SK-MEL-5 (cell line): ENCODE measurements at places on chromosomes 2 and 18.
A peak's percentile ranks its signal among the peaks of the same experiment; 100 is the strongest.

DNA sequence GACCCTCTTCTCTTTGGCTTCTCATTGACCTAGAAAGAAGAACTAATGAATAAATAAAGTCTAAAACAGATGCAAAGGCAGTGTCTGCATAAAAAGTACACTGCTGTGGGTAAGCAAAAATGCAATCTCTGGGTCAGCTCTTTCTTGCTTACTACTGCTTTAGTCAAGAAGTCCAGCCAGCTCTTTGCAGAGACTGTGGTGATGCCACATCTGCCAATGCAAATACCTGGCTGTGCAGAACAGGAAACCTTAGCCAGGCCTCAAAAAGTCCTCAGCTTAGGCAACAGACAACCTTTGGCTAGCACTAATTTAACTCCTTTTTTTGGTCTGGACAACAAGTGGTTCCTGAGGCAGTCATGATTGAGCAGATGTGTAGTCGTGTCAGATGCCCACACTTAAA is 73.6 kb upstream of the RND3 start:
- no peak for DNase-seq

DNA sequence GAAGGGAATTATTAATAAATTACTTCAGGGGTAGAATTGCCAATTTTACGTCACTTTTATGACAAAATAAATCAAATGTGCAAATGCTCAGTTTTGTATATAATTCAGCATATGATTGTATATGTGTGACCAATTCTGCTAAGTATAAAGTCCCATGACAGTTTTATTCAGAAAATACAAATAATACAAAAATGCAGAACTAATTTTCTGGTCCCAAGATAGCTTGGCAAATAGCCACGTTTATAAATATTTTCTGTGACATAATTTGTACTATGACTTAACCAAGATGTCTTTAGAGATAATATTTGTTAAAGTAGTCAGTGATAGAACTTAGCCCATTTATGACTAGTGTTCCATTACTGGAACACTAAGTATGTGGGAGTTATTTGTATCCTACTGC is 24.2 kb upstream of the CAB39 start:
- DNase-seq = no peak

GRCh38 chr2:28635191-28635611 is 116.4 kb upstream of the PPP1CB start:
- no peak for DNase-seq

DNA sequence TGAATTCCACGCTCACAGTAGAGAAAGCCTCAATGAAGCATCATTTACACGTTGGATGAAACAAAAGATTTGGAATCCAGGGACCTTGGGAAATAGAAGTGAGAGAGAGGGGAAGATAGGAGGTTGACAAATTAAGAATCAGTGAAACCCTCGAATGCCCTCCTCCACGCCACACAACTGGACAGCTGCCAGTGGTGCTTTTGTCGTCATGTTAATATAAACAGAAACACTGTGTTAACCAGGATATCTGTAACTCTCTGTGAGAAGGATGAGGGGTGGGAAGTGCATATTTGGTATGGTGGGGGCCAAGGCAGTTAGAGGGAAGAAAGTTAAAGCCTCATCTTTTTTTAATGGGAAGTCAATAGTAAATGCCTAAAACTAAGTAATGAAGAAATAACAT is 108.7 kb downstream of the GFPT1 start:
- no peak for DNase-seq

DNA sequence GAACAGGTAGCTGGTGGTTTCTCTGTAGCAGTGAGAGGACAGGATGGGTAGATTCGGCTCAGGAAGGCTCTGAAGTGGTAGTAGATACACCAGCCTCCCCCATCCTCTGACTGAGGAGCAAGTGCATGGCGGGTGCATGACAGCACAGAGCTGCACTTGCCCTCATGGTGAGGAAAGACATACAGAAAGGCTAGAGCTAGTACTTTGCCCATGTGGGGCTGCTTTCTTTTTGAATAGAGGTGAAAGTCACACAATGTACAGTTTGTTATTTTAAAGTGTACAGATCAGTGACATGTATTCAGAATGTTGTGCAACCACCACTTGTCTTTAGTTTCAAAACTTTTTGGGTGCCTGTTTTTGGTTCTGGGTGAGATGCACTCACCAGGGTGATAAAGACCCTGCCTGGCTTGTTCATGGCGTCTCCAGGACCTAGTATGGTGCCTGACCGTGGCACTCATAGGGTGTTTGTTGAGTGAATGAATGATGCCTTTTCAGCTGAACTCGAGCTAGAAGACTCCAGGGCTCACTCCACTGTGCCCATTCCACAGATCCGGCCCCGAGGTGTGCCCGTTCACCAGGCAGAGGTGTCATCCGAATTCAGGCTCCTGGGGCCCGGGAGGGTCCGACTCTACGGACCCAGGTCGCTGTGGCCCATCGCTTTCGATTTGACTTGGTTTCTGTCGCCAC is 421 bp upstream of the VAMP5 start:
- no peak for DNase-seq

DNA sequence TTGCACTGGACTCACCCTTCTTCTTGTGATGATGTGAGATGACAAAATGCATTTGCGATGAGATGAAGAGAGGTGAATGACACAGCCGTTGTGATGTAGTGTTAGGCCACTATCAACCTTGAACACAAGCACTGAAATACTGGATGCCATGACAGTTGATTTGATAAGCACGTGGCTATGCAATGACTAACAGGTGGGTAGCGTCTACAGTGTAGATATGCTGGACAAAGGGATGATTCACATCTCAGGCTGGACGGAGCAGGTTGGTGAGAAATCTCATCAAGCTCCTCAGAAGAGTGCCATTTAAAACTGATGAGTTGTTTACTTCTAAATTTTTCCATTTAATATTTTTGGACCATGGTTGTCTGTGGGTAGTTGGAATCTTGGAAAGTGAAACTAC is 375.8 kb upstream of the LYPD1 start:
- no peak for DNase-seq

DNA sequence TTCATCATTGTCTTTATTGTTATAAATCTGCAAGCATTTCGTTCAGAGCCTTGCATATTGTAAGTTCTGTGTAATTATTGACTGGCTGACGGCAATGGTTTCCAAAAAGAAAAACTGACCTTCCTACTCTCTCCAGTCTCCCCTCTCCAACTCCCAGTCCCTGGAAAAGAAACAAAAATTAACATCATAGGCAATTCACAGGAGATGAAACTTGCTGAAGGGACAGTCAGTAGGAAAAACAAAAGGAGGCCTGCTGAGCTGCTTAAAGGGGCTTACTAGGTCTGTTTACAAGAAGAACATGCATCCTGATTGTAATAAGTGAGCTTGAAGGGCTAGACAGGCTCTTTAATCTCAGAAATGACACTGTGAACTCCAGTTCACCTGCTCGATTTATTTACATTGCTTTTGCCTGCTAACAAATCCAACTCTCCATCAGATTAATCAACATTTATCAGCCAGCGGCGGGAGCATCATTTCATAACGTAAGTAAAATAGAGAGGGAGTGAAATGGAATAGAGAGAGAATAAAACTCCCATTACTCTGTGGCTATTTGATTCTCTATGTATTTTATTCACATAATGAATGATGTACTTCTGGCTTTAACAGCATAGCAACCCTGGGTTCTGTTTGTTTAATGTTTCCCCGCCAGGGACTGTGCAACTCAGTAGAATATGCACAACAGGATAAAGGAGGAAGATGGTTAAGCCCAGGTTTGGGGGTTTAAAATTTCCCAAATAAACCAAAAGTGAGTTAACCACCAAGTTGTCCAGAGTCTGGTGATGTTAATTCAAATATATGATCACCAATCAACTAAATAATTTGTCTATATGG is 256.7 kb upstream of the SETBP1 start:
- no peak for DNase-seq

DNA sequence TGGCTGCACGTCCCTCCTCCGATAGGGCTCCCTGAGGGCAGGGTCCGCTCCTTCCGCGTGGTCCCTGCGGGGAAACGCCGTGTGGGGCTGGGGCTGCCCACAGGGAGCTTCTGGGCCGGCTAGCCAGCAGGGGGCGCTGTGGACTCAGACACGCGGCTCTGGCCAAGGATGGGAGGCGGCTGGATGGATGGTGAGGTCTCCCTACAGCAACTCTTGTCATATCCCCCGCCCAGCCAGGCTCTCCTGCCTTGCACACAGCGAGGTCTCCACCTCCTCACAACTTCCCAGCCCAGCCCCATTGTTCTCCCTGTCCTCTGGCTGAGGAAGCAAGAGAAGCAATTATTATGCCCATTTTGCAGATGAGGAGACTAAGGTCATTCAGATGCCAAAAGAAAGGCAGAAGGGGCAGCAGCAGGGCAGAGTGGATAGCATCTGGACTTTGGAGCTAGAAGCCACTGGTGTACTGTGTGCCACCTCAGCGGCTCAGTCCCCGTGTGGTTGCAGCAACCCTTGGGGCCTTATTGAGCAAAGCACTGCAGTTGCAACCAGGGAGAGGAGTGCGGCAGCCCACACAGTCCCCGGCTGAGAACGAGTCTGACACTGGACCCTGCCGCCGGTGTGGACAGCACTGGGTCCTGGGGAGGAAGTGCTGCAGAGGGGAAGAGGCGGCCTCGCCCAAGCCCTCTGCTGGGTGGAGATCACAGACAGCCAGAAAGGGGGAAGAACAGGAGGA is 99.0 kb downstream of the ZFP36L2 start:
- DNase-seq = peak; percentile 36

GRCh38 chr2:10591207-10591606 is 98.6 kb downstream of the NOL10 start:
- no peak for DNase-seq

GRCh38 chr2:189285962-189286645 is 106.5 kb upstream of the COL5A2 start:
- DNase-seq = no peak

GRCh38 chr2:121748202-121748601 is 7.2 kb upstream of the TSN start:
- peak; percentile 75 for DNase-seq

DNA sequence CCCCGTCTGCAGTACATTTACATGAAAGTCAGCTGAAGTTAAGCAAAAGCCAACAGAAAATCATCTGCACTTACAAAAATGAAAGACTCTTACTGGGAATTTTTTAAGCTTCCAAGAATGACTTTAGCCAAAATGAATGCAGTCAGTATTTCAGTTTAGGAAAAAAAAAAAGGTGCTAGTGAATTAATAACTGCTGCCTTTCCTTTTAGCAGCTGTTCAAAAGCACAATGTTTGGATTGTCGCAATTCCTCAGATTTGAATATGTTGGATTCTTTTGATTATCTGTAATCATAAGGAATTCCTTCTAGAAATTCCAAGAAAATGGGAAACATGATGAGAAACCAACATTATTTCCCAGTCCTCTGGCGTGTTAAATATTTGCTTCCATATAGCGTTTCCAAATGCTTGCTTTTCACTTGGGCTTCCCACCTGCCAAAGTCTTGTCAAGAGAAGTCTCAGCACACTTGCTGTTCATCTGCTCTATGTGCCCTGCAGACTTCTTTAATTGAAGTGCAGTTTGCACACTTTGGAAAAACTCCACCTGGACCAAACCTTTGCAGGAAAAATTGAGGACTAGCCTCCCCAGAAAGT is 653.0 kb upstream of the SLC39A10 start:
- DNase-seq = no peak

DNA sequence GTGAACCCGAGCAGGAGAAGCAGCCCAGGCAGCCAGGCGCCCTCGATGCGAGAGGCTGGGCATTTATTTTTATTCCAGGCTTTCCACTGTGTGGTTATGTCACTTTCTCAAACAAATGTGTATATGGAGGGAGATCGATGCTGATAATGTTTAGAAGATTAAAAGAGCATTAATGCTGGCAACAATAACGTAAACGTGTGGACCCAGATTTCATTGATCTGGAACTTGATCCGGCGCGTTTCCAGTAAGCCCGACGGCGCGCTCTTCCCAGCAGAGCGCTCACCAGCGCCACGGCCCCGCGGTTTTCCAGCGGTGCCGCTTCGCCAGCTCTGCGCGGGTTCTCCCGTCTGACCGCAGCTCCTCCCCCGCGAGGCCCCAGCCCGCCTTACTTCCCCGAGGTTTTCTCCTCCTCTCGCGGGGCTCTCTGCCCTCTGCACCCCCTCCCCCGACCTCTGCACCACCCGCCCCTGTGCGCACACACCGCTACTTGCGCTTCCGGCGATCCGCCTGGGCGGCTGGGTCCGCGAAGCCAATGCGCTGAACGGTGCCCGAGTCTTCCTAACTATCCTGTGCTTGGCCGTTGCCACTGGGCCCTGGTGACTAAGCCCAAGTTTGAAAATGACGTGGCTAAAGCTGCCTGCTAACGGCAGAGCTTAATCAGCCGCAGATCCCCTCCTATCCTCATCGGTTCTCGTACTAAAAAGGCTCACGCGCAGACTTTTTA is 6.1 kb downstream of the ONECUT2 start:
- DNase-seq = no peak

DNA sequence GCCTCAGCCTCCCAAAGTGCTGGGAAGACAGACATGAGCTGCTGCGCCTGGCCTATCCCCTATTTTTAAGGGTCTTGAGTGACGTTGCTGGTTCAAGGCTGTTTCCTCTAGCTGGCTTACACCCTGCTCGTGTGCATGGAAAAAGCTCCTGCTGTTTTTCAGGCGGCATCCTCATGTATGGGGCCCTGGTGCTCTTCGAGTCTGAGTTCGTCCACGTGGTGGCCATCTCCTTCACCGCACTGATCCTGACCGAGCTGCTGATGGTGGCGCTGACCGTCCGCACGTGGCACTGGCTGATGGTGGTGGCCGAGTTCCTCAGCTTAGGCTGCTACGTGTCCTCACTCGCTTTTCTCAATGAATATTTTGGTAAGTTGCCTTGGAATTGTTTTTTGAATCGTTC is 22.0 kb upstream of the NFATC1 start:
- no peak for DNase-seq

GRCh38 chr2:97992836-97993825 is 2.6 kb downstream of the TMEM131 start:
- DNase-seq = no peak

DNA sequence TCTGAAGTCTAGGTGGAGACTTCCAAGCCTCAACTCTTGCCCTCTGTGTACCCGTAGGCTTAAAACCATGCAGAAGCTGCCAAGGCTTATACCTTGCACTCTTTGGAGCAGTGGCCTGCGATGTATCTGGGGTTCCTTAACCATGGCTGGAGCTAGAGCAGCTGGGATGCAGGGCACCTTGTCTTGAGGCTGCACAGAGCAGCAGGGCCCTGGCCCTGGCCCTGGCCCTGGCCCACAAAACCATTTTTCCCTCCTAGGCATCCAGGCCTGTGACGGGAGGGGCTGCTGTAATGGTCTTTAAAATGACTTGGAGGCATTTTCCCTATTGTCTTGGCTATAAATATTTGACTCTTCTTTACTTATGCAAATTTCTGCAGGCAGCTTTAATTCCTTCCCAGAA is 19.2 kb downstream of the SERPINB4 start:
- no peak for DNase-seq

GRCh38 chr18:61379827-61380226 is 46.6 kb downstream of the CDH20 start:
- DNase-seq = no peak

- DNase-seq = no peak
These were observed 68.3 kb downstream of the NDUFA10 start for GRCh38 chr2:239956818-239957261.

GRCh38 chr18:51621113-51621863 is 423.8 kb upstream of the MEX3C start:
- DNase-seq = peak; percentile 68

DNA sequence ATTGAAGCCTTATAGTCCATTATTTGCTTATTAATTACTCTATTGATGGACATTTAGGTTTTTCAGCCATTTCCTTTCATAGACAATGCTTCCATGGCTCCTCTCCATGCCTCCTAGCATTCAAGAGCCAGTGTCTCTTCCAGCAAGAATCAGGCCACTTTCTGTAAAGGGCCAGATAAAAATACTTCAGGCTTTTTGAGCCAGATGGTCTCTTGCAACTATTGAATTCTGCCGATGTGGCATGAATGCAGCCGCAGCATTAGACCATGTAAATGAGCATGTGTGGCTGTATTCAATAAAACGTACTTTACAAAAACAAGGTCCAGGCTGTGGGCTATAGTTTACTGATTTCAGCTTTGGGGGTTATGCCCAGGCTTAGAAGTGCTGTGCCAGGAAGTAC is 38.5 kb downstream of the TRAF3IP1 start:
- DNase-seq = no peak
